Ovary (tissue), 10 donors: ENCODE measurements at places on chromosomes 3 and 15. TPM values are rescaled to one million over a fixed set of nuclear protein-coding genes. Genes with fewer than 3 reads are reported as not detected.

DNA sequence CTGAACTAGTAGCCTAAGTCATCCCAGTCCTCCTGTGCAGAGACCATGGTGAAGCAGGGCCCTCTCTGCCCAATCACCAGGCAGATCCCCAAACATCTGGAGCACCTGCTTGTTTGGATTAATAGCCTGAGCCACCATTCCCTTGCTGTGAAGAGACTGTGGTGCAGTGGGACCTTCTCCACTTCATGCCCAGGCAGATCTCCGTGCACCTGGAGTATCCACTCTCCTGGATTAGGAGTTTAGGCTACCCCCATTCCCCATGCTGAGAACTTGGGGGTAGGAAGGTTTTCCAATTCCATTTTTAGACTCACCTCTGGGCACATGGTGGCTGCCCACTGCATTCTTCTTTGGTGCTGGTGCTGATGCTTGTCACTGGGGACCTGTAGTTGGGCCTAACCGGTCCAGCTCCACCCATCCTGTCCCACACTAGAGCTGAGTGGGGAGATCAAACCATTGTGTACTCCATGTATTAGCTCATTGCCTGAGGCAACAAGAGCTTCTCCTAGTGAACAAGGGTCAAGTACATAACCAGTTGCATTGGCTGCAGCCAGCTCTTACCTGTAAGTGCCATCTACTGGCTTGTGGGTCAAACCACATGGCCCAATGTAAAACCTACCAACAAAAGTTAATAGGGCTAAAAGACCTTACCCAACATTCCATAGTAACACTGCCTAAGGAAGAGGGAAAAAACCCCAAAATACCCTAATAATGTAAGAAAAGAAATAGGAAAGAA lies 382.5 kb upstream of the CBLB start:
- no peak for DNase-seq

DNA sequence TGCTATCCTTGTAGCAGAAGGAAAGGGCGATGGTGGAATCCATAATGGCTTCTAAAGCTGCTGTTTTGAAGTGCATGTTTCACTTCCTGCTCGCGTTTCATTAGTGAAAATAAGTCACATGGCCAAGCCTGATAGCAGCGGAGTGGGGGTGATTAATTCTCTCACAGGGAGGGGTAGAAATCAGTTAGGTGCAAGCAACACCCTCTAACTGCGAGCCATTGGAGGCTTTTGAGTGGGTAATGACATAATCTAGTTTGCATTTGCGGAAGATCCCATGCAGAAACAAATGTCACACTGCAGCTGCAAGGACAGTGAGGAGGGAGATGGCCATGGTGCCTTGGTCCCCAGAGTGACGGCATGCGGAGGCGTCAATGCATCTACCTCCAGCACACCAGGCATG lies 41.1 kb downstream of the CACNA2D3 start:
- DNase-seq = no peak

GRCh38 chr3:116020989-116021388 lies 397.7 kb downstream of the GAP43 start:
- DNase-seq = no peak

- no peak for DNase-seq
These were observed 32.3 kb downstream of the CBLB start for GRCh38 chr3:105836533-105836932.

DNA sequence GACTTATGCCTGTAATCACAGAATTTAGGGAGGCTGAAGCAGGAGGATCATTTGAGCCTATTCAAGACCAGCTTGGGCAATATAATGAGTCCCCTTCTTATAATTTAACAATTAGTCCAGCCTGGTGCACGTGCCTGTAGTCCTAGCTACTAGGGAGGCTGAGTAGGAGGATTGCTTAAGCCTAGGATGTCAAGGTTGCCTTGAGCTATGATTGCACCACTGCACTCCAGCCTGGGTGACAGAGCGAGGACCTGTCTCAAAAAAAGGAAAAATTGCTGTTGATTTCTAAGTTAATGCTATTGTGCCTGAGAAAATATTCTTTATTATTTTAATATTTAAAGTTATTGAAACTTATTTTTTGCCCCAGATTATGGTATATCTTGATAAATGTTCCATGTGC lies 159.0 kb downstream of the NLGN1 start:
- no peak for DNase-seq

LYSMD2 gene
- 15.8 TPM for polyA plus RNA-seq

DNA sequence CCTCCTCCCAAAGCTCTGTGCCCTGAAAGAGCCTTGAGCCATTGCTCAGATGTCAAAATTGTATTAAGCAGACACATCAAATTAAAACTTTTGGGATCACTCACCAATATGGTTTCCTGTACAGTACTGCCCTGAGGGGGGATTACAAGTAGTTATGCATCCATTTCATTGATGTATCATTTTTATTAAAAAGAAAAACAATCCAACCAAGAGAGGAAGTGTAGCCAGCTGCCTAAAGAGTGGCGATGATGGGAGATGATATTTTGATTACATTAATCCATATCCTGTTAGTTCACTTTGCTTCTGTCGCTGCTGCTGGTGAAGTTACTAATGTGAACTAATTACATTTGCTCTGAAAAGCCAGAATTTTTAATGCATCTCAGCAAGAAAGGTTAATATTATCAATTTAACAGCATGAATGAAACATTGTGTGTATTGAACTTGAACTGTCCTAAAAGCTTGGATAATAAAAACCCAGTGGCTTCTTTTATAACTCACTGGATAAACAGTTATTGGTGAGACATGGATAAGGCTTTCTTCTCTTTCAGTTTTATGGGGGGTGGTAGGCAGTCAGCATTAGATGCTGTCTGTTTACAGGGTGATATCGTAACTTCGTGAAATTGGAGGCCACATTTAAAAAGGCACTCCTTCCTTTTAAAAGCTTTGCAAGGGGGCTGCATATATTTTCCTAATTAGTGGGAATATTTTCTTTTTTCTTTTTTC lies 87.7 kb downstream of the IGF1R start:
- DNase-seq = no peak

DNA sequence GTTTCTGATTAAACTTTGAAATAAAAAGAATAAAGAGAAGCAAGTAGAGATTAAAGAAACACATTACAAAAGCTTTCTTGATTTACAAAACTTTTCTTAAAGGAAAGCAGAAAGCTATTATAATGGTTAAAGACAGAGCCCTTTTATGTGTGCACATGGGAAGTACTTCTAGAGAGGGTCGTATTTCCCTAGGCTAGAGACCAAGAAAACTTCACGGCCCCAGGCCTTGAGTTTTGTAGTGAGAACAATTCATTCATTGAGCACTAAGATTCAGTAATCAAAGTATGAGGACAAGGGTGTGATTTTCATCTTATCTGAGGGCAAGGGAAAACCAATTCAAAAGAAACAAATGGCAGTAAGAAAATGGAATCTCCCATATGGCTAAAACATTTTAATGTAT lies 854.1 kb downstream of the ROBO1 start:
- DNase-seq = no peak

DNA sequence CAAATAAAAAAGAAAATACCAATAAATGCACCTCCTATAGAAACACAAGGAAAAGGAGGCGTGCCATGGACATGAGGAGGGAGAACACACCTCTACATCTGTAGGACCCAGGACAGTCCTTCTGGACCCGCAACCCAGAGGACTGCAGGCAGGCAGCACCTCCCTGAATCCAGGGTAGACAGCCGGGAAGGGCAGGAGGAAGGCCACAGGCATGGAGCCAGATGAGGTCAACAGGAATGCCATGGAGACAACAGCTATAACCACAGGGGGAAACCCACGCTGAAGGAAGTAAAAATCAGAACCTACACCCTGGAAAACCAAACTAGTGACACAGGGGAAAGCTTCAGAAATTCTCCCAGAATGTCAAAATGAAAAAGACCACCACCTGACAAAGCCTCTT lies 248.8 kb upstream of the NSMCE3 start:
- no peak for DNase-seq

GRCh38 chr3:111072031-111072921 lies 660 bp downstream of the NECTIN3 start:
- peak; percentile 59 for DNase-seq

DNA sequence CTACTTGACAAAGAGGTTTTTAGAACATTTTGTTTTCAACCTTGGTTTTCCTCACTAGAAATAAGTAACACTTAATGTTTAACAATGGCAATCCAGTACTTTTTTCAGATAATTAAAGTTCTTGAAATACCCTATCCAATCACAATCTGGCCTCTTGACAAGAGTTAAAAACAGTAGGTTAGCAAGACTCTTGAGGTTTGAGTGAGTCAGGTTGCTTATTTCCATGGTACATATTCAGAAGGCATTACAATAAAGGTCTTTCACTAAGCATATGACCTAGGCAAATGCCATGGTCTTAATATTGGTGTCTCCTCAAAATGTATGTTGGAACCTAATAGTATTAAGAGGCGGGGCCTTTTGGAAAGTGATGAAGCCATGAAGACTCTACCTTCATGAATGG lies 5.6 kb downstream of the SUCNR1 start:
- DNase-seq = no peak

DNA sequence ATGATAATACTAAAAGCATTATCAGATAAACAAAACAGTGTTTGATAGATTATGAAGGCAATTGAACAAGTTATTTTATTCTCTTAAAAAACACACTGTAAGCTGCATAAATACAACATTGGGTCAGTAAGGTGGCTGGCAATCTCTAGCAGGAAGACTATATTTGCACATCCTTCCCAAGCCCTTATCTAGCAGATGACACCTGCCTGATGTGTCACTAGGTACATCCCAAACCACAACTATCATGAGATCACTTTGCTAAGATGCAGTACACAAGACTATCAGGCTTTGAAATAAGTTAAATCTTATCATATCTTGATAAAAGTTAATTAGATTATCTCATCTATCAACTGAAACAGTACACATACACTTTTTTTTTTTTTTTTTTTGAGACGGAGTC lies 417.4 kb downstream of the MECOM start:
- DNase-seq = no peak

DNA sequence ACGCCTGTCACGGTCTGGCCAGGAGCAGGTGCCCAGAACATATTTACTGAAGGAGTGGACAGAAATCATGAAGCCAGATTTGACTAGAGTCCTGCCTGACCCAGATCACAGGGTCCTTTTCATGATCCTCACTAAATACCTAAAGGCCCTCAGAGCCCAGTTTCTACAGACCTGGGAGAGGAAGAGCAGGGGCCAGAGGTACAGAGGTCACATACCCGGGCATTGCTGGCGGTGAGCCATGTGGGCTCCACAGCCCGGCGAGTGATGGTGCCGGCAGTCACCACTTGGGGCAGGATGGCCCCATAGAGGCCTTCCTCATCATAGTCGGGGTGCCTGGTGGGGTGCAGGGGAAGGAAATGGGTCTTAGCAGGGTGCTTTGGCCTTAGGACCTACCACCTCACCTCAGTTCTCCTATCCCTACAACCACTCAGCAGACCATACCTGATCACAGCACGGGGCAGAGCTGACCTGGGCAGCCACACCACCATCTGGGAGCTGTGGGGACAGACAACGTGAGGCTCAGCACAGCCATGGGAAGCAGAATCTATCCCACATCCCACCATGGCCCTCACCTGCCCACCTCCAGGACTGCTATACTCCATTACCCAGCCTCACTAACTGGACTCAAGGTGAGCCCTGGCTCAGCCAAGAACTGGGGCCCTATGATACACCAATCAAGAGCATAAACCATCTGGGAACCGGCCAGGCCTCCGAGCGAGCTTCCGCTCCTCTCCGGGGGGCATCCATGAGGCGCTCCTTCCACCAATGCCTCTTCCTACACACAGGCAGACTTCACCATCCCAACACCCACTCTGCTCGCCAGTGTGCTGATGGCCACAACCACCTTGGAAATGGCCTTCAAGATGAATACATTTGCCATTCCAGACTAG lies 12.9 kb downstream of the POLG start:
- no peak for DNase-seq

ROBO1 gene
- polyA plus RNA-seq = 49.5 TPM

DNA sequence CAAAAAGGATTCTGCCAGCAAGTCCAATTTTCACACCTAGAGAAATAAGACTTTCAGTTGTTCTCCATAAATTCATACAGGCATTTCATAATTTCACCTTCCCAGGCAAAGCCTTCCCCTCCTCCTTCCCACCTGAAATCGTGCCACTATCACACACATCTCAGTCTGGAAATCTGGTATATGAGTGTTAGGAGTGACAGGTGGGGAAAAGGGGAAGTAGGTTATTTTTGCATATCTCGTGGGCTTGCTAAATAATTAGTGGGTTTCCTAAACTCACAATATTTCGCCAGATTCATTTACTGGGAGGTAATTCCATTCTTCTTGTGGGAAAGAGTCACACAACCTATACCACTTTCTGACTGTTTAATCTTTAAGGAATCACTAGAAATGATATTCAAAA lies 7.4 kb downstream of the ALDH1A2 start:
- DNase-seq = no peak

GRCh38 chr15:99443056-99443756 lies 122.6 kb upstream of the MEF2A start:
- no peak for DNase-seq

CKMT1A gene
- polyA plus RNA-seq = 0.13 TPM

CCDC13 gene
- polyA plus RNA-seq = 1.6 TPM

DNA sequence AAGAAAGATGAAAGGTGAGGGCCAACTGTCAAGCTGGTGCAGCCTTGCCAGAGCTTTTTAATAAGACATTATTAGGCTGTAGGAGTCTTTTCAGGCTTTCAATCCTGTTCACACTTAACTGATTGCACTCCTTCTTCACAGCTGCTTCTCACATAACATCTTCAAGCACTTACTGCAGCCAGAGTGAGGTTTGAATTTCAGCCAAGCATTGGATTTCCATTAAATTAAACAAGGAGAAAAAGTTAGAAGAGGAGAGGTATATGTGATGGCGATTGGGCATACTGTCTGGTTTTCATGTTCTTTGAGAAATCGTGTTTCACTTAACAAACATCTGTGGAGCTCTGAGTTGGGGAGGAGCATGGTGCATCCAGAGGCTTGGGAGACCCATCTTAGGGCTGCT lies 392.8 kb upstream of the LRRC3B start:
- no peak for DNase-seq

DNA sequence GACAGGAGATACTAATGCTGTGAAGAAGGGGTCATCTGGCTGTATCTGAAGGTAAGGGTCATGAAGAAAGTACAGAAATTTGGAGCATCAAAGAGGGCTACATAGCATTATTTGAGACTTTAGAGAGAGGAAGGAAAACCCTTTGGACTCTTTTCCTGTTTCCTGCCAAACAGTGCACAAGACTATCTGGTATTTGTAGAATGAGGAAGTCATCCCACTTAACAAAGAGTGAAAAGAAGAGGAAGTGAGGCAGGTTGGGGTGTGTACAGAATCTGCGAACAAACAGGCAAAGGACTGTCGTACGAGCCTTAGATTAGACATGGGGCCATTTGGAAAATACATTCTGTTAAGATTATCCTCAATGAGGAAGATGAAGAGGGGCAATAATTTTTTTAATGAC lies 546.8 kb upstream of the EPHA6 start:
- DNase-seq = no peak

PROS1 gene
- 68.8 TPM for polyA plus RNA-seq

DNA sequence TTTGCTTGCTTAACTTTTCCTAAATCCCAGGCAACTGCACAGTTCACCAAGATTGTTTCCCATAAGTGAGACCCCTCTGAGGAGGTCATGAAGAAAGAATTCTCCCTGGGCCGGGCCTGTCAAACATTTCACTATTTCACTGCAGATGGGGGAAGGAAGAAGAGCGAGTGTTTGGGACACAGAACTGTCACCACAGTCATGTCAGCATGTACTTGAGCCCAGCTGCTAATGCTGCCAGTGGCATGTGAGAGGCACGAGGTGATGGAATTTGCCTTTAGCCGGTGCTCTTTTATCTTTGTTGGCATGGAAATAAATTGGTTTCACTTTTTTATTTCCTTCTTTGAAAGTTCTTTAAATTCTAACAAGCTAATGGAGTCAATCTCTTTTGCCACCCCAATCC lies 277.9 kb upstream of the GADL1 start:
- no peak for DNase-seq
